ENCODE measurements at places on chromosomes 7 and 10. TPM values are rescaled to one million over a fixed set of nuclear protein-coding genes. Genes with fewer than 3 reads are reported as not detected.

- DNase-seq: peak; percentile 35
Observed at GRCh38 chr10:3398825-3399646, 226.5 kb upstream of the PITRM1 start.

DNA sequence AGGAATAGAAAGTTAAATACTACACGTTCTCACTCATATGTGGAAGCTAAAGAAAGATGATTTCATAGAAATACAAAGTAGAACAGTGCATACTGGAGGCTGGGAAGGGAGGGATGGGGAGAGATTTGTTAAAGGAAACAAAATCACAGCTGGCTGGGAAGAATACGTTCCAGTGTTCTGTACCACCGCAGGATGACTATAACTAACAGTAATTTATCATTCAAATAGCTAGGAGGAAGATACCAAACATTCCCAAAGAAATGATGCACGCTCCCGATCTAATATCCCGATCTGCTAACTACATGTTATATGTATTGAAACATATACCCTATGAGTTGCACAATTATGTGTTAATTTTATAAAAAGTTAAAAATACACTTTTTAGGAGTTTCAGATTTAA lies 162.3 kb downstream of the ZMYND11 start:
- no peak for DNase-seq

DNA sequence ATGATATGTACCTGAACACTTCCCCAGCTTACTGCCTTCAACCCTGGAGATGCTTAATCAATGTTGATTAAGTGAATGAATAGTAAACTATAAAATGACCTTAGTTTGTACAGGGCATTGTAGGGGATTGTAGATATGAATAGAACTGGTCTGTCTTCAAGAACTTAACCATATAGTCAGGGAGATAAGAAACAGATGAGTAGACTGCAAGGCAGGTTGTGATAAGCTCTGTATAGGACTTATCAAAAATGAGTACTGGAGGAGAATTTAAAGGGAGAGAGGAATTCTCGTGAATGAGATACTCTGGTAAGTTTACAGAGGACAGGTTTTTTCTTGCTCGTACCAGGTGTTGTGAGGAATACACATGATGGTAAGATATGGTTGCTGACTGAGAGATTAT lies 27.6 kb downstream of the SGPL1 start:
- no peak for DNase-seq

Gene GPAM
- 16.1 TPM for total RNA-seq

DNA sequence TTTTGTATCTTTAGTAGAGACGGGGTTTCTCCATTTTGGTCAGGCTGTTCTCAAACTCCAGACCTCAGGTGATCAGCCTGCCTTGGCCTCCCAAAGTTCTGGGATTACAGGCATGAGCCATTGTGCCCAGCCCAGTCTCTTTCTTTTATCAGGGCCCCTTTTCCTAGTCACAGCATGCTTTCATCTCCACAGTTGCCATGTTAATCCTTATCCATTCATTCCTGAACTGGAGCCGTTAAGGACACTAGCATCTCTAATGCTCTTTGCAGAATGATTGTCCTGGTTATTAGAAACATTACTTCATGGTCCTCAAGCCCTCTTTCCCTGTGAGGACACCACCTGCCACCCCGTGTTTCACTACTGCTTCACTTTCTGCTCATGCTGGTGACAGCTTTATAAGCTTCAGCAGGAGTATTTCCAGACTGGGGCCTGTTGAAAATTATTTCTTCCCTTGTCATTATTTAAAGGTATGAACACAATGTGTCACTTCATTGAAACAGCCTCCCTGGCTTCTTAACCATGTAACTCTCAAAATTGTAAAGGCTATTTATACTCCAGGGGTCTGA lies 313.9 kb downstream of the BMPER start:
- no peak for DNase-seq

Gene COL28A1
- total RNA-seq: 4.6 TPM

DNA sequence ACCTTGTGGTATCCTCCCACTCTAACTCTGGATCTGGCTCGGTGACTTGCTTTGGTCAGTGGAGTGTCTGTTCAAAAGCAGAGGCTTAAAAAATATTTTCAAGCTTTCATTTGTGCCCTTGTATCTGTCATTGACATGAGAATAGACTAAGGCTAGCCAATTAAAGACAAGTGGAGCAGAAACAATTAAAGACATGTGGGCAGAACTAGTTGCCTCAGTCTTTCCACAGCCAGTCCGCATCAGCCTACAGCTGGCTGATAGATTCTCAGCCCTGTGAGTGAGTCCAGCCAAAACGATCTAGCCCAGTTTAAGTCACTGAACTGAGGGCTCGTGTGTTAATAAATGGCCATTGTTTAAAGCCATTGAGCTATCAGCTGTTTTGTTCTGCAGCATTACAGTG lies 185.2 kb upstream of the DGKB start:
- no peak for DNase-seq

Gene MYOZ1
- total RNA-seq: 101 TPM

Gene HTR7
- total RNA-seq: 0.20 TPM

- DNase-seq: no peak
Observed at GRCh38 chr7:137882261-137882668, 35.5 kb upstream of the DGKI start.

Gene SERPINE1
- total RNA-seq: 2.3 TPM

DNA sequence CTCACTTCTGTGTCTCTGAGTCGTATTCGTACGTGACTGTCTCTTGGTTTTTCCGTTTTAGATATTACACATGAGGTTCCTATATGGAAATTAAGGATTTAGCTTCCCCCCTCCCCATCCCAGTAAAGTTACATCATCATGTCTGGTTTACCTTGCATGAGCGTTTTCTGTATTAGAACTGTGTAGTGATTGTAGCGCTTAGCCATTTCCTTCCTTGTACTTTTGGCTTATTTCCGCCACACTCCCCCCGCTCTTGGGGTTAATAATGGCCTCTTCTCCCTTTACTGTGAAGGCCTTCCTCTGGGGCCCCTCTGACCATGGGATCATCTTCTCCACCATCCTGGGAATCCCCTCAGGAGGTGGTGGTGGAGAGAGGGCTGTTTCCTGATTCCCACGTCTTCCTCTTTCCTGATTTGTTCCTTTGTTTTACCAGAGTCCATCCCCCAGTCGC lies 27.2 kb upstream of the AP5Z1 start:
- DNase-seq: peak; percentile 19

- DNase-seq: no peak
Observed at GRCh38 chr10:65943451-65943850, 982.4 kb upstream of the LRRTM3 start.

DNA sequence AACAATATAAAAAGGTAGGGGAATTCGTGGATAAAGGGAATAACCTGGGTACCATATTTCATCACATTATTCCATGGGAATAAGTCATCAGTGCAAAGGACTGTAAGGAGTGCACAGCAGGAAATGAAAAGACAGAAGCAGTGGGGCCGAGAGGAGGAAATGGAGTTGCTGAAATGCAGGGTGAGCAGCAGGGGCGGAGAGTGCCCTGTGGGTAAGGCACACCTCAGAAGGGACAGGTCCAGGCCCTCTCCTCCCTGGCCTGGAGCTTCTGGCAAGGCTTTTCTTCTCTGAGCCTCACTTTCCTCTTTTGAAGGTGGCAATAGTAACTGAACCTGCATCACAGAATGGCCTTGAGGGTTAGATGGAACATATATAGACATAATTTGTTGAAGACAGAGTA lies 26.2 kb downstream of the IKZF1 start:
- DNase-seq: no peak

Gene THSD7A
- total RNA-seq: 2.2 TPM

Gene HOXA10
- not detected for total RNA-seq

GRCh38 chr7:38309555-38309954 lies 36.1 kb upstream of the TARP start:
- no peak for DNase-seq

Gene CALHM3
- total RNA-seq: not detected

DNA sequence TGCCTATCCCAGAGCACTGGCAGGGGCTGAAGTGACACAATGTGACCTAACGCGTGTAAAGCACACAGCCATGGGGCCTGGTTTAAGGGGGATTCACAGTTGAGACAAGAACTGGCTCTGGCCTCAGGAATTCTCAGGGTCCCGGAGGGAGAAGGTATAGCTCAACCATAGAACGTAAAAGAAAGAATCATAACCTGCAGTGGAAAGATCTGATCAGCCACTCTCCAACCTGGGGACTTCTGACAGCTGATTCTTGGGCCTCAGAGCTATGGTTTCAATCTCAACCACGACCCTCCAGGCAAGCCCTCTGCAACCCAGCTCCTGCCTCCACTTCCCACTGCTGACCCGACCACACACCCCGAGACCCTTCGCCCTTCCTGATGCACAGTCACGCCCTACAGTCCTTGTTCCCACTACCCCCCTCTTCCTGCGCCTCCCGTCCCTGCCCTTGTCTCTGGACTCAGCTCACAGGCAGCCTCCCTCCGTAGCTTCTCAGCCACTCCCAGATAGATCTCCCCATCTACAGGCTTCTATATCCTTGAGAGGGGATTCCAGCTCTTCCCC lies 245.2 kb downstream of the BUB3 start:
- DNase-seq: no peak

Gene GPR85
- 3.2 TPM for total RNA-seq

DNA sequence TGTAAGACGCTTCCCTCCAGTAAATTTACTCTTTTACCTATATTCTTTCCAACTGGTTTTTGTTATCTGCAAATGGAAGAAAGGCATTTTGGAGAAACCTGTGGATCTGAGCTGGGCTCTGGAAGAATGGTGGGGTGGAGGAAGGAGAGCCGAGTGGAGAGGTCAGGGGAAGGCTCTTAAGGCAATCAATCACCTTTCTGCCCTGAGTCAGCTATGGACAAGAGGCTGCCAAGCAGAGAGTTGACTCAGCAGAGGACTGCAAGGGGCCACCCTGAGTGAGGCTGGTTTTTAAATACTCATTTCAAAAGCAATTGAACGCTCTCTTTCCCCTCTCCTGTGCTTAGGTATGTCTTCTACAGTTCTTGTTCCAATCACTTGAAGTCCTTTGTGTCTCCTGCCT lies 81.8 kb downstream of the SPAG6 start:
- no peak for DNase-seq

Gene SPDYE5
- total RNA-seq: not detected

- DNase-seq: no peak
Observed at GRCh38 chr7:115135769-115136410, 214.0 kb downstream of the MDFIC start.

GRCh38 chr7:1540776-1541271 lies 10.3 kb downstream of the MAFK start:
- peak; percentile 47 for DNase-seq

Gene HOXA4
- 0.39 TPM for total RNA-seq

GRCh38 chr10:26486990-26487850 lies 49.1 kb downstream of the APBB1IP start:
- DNase-seq: peak; percentile 39

Gene DNAH11
- 6.3 TPM for total RNA-seq

Gene VENTX
- total RNA-seq: 0.54 TPM

- peak; percentile 84 for DNase-seq
Observed at GRCh38 chr10:34967335-34967880, 122.7 kb downstream of the CUL2 start.

- DNase-seq: no peak
Observed at GRCh38 chr7:104993217-104993862, 20.7 kb upstream of the KMT2E start.

Gene POLR2J2
- 3.9 TPM for total RNA-seq

GRCh38 chr10:16856092-16856491 lies 38.9 kb upstream of the RSU1 start:
- DNase-seq: no peak

DNA sequence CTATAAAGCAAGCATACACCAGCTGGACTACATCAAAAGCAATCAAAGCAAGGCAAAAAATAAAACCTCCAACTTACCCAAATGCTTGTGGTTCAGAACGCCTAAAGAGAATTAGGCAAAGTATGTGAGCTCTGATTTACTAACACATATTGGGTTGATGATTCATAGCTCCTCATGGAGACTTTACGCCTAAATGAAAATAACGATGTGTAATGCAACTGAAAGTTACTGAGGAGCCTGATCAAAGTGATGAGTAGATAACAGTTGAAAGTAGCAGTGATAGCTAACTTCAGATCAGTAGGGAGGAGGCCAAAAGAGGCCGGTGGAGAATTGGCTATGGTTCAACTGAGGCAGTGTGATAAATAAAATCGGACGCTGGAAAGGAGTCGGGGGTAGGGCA lies 85.0 kb downstream of the MPP7 start:
- DNase-seq: no peak

- DNase-seq: no peak
Observed at GRCh38 chr7:110084181-110084807, 1006.6 kb upstream of the LRRN3 start.

DNA sequence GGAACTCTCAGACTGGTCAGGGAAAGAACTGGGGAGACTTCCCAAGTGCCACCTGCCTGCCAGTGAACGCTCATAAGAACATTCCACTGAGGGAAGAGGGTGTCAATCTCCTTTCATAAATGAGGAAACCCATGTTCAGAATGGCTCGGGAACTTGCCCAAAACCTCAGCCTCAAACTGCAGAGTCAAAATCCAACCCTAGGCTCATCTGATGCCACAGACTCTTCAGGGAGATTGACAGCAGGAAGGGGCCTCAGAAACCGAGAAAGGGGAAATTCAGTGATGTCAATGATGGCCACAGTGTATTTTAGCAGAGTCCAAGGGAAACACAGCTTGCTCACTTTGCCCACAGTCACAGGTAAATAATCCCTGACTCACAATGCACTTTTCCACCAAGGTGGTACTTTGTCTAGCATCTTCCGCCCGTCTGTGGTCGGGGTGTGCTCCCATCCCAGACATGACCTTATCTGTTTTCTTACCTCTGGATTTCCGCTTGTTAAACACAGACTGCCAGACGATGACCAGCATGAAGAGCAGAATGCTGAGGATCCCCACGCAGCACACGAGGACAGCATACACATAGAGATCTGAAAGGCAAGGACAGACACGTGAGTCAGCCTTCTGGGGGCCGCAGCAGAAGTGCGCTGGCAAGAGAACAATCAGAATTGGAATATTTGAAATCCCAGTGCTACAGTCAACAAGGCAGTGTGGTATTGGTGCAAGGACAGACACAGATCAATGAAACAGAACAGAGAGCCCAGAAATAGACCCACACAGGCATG lies 38.4 kb downstream of the VSTM4 start:
- DNase-seq: no peak

DNA sequence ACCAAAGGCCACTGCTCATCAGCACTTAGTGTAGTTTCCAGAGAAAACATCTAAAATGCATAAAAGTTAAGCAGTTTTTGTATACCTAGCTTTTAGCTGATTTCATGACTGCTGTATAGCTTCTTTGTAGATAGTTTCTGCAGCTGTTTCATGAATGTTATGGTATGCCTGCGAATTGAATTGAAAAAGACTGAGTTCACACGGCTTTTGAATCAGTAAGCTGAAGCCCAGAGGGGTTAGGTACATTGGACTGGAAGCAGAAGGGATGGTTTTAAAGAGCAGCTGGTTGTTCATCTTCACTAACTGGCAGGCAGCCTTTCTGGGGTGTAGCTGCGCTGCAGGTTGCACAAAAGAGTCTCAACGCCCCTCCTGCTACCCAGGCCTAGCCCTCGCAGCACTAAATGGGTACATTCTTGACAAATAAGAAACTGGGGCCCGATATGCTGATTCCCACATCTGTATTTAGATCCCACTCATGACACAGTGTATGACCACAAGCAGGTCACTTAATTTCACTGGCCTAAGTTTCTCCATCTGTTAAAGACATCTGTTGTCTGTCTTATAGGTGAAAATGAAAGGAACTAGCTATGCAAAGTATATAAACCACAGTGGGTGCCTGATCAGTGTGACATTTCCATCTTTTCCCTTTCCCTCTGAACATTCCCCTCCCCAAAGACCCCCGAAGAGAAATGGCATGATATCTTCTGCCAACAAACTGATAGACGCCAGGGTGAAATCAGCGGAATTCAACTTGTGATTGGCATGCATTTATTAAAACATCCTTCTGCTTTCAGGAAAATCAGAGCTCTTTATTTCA lies 85.9 kb upstream of the AGBL3 start:
- DNase-seq: no peak

- DNase-seq: no peak
Observed at GRCh38 chr7:17326378-17326777, 27.9 kb downstream of the AHR start.

Gene FEZF1
- not detected for total RNA-seq

All from right cardiac atrium (tissue), 5 donors.